ENCODE measurements at places on chromosomes 7 and 10.

GRCh38 chr10:6465854-6466601 lies 114.0 kb downstream of the PRKCQ start:
- no peak for DNase-seq

GRCh38 chr10:125149036-125149679 lies 11.2 kb downstream of the CTBP2 start:
- DNase-seq, result peak; percentile 70

DNA sequence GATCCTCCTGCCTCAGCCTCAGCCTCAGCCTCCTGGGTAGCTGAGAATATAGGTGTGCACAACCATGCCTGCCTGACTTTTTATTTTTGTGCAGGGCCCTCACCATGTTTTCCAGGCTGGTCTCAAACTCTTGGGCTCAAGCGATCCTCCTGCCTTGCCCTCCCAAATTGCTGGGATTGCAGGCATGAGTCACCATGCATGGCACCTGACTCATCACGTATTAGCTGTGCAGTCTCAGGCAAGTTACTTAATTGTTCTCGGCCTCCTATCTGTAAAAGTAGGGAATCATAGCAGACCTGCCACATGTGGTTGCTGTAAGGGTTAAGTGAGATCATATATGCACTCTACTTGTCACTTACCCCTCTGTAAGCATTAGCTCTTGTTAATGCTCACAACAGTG lies 117.2 kb downstream of the ANLN start:
- no peak for DNase-seq

DNA sequence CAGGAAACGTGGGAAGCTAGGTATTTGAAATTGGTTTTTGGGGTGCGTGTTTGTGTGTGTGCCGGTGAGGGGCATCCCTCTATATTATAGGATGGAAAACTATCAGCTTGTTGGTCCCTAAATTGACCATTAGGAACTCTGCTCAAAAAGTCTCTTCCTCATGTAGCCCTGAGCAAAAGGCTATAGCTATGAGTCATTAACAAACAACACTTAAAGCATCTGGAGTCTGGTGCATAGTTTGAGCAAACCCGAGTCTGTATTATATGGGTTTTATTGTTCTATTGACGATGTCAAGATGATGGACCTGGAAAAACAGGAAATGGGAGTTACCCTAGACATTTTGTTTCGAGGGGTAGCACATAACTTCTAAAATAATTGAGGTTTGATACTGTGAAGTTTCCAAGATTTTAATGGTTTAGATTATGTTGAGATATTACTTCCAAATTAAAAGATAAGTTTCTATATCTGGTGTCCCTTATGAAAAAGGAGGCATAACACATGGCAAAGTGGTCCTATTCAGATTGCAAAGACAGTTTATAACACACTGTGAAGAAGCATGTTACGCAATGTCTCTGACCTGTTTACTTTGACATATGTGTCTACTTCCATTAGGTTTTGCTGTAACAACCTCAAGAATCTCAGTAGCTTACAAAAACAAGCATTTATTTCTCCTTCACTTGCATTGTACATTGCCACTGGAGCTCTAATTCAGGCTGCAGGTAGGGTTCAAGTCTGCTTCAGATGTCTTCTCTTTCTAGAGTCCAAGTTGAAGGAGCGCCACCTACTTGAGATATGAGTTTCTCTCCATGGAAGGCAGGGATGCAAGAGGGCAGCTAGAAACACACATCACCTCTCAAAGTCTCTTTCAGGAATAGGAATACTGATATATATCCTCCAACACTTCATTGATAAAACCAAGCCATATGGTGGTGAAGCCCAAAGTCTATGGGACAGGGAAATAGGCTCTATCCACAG lies 357.7 kb downstream of the PHF14 start:
- DNase-seq, result no peak

DNA sequence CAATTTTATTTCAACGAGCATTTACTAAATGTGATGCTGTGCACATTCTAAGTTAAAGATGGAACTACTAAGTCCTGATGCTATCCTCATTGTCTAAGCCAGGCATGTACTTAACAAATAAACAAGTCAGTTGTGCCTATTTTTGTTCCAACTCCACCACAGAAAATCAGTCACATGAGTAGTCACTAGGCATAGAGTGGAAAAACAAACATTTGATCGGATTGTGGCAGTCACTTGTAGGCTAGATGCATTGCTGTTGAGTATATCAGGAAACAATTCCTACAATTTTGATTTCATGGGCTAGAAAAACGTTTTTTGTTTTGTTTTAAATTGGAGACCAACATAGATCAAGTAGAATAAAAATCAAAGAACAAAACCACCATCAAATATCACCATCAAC lies 177.6 kb upstream of the SLC25A13 start:
- no peak for DNase-seq

GRCh38 chr10:3774814-3775695 lies 10.0 kb downstream of the KLF6 start:
- peak; percentile 59 for DNase-seq

DNA sequence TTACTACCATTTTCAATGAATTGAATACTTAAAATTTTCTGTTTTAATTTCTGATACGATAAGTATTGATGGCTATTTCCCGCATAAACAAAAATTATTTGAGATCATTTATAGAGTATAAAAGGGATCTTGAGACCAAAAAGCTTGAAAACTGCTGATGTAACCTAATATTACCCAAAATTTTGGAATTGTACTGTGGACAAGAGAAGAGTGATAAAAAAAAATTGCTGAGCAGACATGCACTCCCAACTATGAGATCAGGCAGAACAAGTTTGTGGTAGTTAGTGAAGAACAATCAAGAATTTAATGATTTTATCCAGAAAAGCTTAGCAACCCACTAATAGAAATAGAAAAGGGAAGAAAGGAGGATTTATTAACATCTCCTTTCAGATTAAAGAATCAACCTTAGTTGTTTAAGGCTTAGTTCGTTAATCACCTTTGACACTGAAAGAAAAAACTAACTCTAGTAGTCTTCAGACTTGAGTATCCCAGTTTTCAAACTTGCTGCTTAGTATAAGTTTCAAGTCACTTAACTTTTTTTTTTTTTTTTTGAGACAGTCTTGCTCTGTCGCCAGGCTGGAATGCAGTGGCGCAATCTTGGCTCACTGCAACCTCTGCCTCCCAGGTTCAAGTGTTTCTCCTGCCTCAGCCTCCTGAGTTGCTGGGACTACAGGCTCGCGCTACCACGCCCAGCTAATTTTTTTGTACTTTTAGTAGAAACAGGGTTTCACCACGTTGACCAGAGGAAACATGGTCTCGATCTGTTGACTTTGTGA lies 50.6 kb upstream of the ZC3HAV1 start:
- DNase-seq, result no peak

DNA sequence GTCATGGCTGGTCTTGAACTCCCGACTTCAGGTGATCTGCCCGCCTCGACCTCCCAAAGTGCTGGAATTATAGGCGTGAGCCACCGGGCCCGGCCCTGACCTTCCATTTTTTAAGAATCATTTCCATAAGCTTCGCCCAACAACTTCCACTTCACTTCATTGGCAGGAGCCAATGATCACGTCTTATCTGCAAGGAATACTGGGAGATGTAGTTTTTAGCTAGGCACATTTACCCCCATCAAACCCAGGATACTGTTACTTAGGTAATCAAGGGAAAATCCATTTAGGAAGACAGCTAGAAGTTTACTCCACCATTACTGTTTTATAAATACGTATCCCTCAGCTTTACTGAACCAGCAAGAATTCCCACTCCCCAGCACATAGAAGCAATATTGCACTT lies 3.4 kb upstream of the CDK13 start:
- DNase-seq, result no peak

GRCh38 chr10:72610466-72610865 lies 15.4 kb downstream of the MICU1 start:
- no peak for DNase-seq

DNA sequence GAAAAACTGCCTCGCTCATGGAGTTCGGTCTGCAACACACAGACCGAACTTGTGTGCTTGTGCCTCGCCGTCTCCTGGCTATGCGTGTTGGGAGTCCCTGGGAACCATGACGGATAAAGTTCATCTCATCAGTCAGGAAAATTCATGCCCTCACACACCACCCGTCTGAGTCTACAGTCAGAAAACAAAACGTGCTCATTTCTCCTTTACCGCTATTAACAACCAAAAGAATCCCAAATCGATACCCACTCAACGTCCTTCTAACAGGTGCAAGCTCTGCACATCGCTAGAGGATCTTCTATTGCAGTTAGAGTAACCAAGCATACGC lies 13.6 kb downstream of the CNPY1 start:
- DNase-seq, result no peak

GRCh38 chr10:4943821-4944220 lies 19.4 kb upstream of the AKR1C1 start:
- no peak for DNase-seq

Measured in AG08395 (cell line).